Effector memory CD4-positive, alpha-beta T cell (primary cell): ENCODE measurements at places on chromosomes 12 and 14.

- DNase-seq: no peak
These were observed 844 bp downstream of the DPF3 start for GRCh38 chr14:72892879-72893635.

DNA sequence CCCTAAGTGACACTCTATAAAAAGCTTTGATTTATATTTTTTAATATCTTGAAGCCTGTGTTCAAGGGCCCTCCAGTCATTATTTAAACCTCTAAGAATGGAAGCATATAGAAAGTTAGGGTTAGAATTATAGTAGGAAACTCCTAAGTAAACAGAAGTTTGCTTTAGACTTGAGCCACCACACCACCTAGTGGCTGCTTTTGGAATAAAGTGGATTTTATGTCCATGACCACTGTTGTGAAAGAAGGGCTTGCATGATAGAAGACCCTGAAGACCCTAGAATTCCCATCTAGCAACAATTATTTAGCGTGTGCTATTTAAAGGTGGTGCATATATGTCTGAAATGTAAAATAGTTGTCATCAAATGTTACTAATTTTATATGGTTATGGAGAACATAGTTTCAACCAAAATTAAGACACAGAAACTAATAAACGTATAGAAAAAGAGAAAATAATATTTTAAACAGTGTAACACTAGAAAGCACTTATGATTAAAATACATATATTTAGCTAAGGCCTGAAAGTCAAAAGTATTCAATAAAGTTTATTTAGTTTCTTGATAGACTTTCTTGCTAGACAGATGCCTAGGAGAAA is 21.3 kb downstream of the LRRIQ1 start:
- DNase-seq: no peak

- no peak for DNase-seq
These were observed 1.9 kb downstream of the GALNT16 start for GRCh38 chr14:69261761-69262331.

- peak; percentile 45 for DNase-seq
These were observed 71.3 kb downstream of the ANKRD9 start for GRCh38 chr14:102437997-102438915.

DNA sequence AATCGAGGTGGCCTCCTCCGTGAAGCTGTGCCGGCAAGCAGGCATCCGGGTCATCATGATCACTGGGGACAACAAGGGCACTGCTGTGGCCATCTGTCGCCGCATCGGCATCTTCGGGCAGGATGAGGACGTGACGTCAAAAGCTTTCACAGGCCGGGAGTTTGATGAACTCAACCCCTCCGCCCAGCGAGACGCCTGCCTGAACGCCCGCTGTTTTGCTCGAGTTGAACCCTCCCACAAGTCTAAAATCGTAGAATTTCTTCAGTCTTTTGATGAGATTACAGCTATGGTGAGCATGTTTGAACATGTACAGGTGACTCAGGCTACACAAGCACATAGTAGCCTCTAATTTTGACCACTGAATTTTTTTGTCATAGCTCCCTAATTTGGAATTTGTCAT is 59.7 kb downstream of the ATP2A2 start:
- DNase-seq: no peak

- no peak for DNase-seq
These were observed 37.1 kb downstream of the NID2 start for GRCh38 chr14:52031781-52032180.

DNA sequence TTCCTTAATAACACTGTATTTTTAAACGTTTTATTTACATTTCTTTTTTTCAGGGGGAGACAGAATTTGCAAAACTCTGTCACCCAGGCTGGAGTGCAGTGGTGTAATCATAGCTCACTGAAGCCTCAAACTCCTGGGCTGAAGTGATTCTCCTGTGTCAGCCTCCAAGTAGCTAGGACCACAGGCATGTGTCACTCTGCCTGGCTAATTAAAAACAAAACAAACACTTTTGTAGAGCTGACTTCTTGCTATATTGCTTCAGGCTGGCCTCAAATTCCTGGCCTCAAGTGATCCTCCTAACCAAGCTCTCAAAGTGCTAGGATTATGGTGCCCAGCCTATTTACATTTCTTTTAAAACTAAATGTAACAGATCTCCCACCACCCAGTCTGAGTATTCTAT is 12.7 kb downstream of the CPSF6 start:
- DNase-seq: no peak

- no peak for DNase-seq
These were observed 101.8 kb downstream of the LMO3 start for GRCh38 chr12:16504200-16504599.

DNA sequence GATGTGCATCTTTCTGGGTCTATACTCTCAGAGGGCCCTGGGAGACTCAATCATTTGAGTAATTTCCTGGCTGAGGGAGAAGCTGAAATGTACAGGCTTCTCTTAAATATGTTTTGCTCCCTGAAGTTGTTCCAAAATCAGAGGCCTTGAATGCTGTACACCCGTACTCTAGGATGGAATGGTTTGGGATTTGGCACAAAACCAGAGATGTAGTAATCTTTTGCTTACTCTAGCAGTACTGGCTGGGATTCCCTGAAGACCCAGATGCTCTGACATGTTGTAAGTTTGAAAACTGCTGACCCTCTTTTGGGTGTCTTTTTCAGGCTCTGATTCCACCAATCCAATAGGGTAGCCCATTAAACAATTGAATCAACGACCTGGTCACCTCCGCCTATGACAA is 10.4 kb downstream of the ACACB start:
- no peak for DNase-seq

DNA sequence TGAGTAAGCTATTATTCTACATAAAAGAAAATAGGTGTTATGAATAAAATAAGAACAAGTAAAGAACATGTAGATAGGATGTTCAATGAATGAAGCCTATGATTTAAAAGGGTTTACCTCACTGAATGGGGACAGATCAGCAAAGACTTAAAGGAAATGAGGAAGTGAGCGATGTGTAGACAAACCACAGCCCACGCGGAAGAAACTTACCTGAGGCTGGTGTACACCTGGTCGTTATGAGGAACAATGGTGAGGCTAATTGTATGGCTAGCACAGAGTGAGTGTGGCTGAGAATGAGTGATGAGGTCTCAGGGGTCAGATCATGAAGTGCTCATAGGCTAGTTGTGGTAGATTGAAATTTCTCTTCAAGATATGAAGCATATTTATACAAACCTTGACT is 221.7 kb downstream of the ALG10B start:
- DNase-seq: no peak

GRCh38 chr14:63203618-63204406 is 431 bp upstream of the RHOJ start:
- DNase-seq: no peak

DNA sequence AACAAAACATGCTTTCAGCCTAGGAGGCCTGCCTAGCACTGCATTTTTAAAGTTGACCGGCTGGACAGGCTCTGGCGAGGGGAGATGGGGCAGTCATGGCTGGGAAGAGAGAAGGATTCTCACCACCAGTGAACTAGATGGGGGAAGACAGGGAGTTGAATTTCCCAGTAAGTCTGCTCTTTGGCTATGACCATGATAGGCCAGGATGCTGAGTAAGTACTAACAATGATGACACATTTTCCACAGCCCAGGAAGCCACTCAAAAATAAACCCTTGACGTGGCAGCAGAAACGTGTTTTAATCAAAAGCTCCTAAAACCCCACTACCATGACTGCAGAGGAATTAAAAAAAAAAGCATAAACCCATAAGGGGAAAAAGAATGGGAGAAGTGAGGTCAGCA is 19.0 kb downstream of the KCTD10 start:
- no peak for DNase-seq

DNA sequence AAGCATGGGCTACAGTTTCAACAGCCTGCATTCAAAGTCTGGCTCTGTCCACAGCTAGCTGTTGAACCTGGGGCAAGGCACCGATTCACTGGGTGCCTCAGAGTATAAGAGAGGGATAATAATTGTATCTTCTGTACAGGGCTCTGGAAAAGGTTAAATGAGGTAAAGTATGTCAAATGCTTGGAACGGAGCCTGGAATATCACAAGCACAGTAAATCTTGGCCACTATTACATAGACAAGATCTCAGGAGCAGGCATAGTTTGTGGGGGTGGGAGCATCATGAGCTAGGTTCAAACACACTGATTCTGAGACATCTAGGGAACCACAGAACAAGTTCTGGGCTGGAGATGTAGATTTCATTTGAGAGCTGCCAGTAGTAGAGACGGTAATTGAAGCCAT is 203.7 kb upstream of the NUDT4 start:
- no peak for DNase-seq

DNA sequence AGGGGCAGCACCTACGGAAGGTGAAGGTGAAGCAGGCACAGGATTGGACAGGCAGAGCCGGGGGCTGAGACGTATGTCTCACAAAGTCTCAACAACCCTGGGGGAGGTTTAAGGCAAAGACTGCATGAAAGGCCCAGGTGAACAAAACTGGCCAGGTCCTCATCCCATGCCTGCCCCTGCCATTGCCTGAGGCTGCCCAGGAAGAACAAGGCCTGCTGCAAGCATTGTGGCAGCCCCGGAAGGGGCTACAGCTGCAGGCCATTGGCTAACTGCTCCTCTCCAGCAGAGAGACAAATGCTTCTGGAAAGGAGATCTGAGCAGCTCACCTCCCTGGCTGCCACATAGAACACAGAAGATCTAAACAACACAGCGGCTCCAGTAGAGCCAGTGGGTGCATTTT is 20.4 kb upstream of the TMEM179 start:
- no peak for DNase-seq

GRCh38 chr12:25876383-25877045 is 82.0 kb upstream of the RASSF8 start:
- DNase-seq: no peak

- no peak for DNase-seq
These were observed 3.7 kb upstream of the NOS1 start for GRCh38 chr12:117365049-117365616.

- DNase-seq: no peak
These were observed 229.9 kb downstream of the SNAPC1 start for GRCh38 chr14:61992139-61992538.

- peak; percentile 17 for DNase-seq
These were observed 3.3 kb downstream of the FBXL14 start for GRCh38 chr12:1591034-1591433.

GRCh38 chr14:60637479-60638315 is 11.6 kb downstream of the SIX1 start:
- no peak for DNase-seq

GRCh38 chr12:26843311-26843710 is 10.3 kb upstream of the ITPR2 start:
- no peak for DNase-seq

- DNase-seq: no peak
These were observed 6.3 kb downstream of the IPO4 start for GRCh38 chr14:24182110-24182882.

- no peak for DNase-seq
These were observed 49.1 kb downstream of the B4GALNT3 start for GRCh38 chr12:508795-509194.

DNA sequence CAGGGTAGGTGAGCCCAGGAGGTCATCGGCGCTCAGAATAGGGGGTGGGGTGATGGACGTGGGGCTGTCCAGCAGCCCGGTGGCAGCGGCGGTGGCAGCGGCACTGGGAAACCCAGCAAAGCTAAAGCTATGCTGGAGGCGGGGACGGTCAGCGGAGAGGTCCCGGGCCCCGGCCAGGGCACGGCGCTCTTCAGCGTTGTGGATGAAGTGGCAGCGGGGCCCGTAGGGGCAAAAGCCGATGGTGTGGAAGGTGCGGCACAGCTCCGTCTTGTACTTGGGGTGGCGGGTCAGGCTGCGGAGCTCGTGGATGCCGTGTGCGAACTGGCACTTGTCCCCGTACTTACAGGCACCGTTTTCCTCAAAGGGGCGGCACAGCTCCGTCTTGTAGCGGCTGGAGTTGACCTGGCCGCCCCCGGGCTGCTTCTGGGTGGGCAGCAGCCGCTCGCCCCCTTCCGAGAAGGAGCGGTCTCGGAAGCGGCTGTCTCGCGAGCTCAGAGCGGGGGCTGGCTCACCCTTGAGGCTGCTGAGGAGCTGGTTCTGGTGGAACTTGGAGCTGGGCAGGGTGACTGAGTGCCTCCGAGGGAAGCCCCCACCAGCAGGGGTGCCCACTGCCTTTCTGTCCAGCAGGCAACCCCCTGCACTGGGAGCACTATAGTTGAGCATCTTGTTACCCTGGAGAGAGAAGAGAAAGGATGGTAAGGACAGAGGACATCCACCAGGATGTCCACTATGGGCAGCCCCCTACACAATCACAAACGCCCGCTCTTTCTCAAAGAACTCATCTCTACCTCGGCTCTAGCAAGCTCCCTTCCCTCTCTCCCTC is 2.8 kb downstream of the ZFP36L1 start:
- no peak for DNase-seq
